Activated CD8-positive, alpha-beta memory T cell treated with anti-CD3 and anti-CD28 coated beads, Interleukin-2, amount 10 ng/mL, durations not matched to agents 7 days and 5 days (primary cell): ENCODE measurements at places on chromosomes 1 and 21.
A peak's percentile ranks its signal among the peaks of the same experiment; 100 is the strongest.

- no peaks in the 10 kb centered on the region for H3K36me3 ChIP-seq
- no peak overlapping the region for H3K27ac ChIP-seq
- no peaks in the 10 kb centered on the region for H3K27me3 ChIP-seq
- no peaks in the 10 kb centered on the region for H3K4me1 ChIP-seq
- no peak overlapping the region for H3K4me3 ChIP-seq
These were observed 61.1 kb downstream of the GFI1 start for GRCh38 chr1:92425617-92426016.

- no peak overlapping the region for H3K4me3 ChIP-seq
- DNase-seq = no peak
- H3K4me1 ChIP-seq = peaks cover 17% of the 10 kb centered on the region
- H3K36me3 ChIP-seq = no peaks in the 10 kb centered on the region
- no peak overlapping the region for H3K27ac ChIP-seq
These were observed 117.6 kb downstream of the PEX14 start for GRCh38 chr1:10592373-10592772.

- peaks cover 30% of the 10 kb centered on the region for H3K4me1 ChIP-seq
- no peak overlapping the region for H3K27ac ChIP-seq
- H3K36me3 ChIP-seq = peaks cover 72% of the 10 kb centered on the region
These were observed 9.8 kb downstream of the LBR start for GRCh38 chr1:225418059-225418458.

GRCh38 chr1:218965821-218966220 lies 207.9 kb upstream of the LYPLAL1 start:
- no peak overlapping the region for H3K27ac ChIP-seq
- H3K36me3 ChIP-seq = no peaks in the 10 kb centered on the region
- DNase-seq = no peak
- H3K4me1 ChIP-seq = no peaks in the 10 kb centered on the region

DNA sequence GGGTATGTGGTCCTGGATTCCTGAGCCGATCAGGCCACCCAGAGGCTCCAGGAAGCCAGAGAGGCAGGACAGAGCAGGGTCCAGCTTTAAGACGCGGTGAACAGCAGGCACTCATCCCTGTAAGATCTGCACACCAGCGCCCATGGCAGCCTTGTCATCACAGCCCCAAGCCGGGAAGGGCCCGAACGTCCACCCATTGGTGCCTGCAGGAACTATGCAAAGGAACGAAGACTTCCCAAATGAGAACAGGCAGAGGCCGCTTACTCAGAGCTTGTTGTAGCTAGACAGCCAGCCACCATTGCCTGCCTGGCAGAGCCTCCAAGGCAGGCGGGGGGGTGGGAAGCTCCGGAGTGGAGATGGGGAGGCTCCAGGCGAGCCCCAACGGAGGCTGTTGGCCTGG lies 12.1 kb upstream of the ARHGEF16 start:
- no peak overlapping the region for H3K27ac ChIP-seq
- H3K4me3 ChIP-seq = no peak overlapping the region
- no peaks in the 10 kb centered on the region for H3K36me3 ChIP-seq
- H3K4me1 ChIP-seq = no peaks in the 10 kb centered on the region
- peaks cover under 1% of the 10 kb centered on the region for H3K27me3 ChIP-seq

GRCh38 chr1:46423574-46424240 lies 29.6 kb downstream of the FAAH start:
- peaks cover 6% of the 10 kb centered on the region for H3K4me1 ChIP-seq
- peaks cover 11% of the 10 kb centered on the region for H3K27me3 ChIP-seq
- no peak overlapping the region for H3K4me3 ChIP-seq
- no peaks in the 10 kb centered on the region for H3K36me3 ChIP-seq

DNA sequence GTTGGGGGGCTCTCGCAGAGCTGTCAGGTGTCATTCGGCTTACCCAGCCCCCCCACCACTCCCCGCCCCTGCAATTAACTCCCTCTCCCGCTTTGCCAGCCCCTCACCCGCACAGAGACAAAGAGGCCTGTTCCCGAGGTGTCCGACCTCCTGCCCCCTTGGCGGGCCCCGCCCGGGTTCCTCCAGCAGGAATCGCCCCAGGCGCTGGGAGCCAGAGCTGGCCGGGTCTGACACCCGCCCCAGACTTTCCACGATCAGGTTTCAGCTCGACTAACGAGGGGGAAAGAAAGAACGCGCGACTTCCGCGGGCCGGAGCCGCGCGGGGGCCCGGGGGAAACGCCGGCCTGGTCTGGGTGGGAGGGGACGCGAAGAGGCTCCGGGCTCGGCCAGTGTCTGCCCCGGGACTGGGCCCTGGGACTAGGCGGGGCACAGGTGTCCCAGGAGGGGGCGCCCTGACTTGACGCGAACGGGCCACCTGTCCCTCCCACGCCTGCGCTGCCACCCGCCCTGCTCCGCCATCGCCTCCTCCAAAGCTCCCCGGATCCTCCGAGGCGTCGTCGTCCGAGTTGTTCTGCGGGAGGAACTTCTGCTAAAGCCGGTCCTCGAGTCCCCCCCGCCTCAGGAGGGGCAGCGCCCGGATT lies 36.4 kb upstream of the HHAT start:
- peaks cover 56% of the 10 kb centered on the region for H3K27me3 ChIP-seq
- peak; percentile 44 for DNase-seq

DNA sequence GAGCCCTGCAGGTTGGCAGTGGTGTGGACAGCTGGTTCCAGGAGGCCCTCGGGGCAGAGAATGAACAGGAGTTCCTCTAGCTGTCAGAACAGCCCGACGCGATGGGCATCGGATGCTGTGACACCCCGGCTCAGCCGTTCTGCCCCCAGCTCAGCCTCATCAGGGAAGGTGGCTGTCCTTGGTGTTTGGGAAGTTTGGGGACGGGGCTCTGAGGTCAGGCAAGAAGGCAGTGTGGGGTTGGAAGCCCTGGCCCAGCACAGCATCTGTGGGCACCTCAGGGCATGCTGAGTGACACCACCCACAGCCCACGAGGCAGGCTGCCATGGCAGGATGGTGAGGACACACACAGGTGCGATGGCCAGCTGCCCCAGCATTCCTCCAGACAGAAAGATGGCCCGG lies 40.9 kb upstream of the CCDC27 start:
- DNase-seq = no peak
- H3K36me3 ChIP-seq = no peaks in the 10 kb centered on the region
- no peak overlapping the region for H3K4me3 ChIP-seq
- no peak overlapping the region for H3K27ac ChIP-seq

DNA sequence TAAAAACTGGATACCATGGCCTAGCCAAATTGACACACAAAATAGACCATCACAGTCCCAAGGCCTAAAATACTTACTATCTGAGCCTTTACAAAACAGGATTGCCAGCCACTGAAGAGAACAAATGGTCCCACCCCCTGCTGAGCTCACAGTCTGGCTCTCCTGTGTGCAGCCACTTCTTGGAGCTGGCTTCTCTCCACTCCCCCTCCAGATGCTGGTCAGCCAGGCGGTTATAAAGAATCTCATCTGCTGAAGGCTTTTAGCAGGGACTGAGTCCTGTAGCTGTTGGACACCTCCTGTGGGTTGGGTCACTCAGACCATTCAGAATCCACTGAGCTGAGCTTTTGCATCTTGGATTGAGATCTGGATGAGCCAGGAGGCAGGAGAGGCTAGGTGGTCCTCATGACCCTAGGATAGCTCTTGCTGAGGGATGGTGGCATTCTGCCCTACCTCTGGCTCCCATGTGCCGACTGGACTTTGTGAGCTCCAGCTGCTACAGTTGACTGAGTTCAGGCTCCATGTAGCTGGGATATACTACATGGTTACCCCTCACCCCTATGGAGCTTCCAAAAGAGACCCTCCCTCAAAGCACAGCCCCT lies 16.1 kb downstream of the OXCT2 start:
- no peak for DNase-seq
- no peak overlapping the region for H3K4me3 ChIP-seq
- peaks cover 26% of the 10 kb centered on the region for H3K36me3 ChIP-seq
- H3K27ac ChIP-seq = no peak overlapping the region
- H3K27me3 ChIP-seq = no peaks in the 10 kb centered on the region

- H3K4me1 ChIP-seq = peaks cover 13% of the 10 kb centered on the region
- peaks cover 3% of the 10 kb centered on the region for H3K36me3 ChIP-seq
- H3K27me3 ChIP-seq = no peaks in the 10 kb centered on the region
- no peak overlapping the region for H3K27ac ChIP-seq
- no peak overlapping the region for H3K4me3 ChIP-seq
These were observed 8.3 kb downstream of the PPFIA4 start for GRCh38 chr1:203034422-203035110.

GRCh38 chr1:117127795-117128194 lies 6.2 kb upstream of the TRIM45 start:
- no peak for DNase-seq
- peaks cover 17% of the 10 kb centered on the region for H3K27me3 ChIP-seq
- no peaks in the 10 kb centered on the region for H3K36me3 ChIP-seq
- no peaks in the 10 kb centered on the region for H3K4me1 ChIP-seq
- H3K27ac ChIP-seq = no peak overlapping the region
- H3K4me3 ChIP-seq = no peak overlapping the region

- H3K36me3 ChIP-seq = no peaks in the 10 kb centered on the region
- H3K27ac ChIP-seq = no peak overlapping the region
- H3K4me1 ChIP-seq = peaks cover 5% of the 10 kb centered on the region
- H3K4me3 ChIP-seq = no peak overlapping the region
- no peak for DNase-seq
These were observed 89.2 kb downstream of the SLC35F3 start for GRCh38 chr1:233993651-233994050.

DNA sequence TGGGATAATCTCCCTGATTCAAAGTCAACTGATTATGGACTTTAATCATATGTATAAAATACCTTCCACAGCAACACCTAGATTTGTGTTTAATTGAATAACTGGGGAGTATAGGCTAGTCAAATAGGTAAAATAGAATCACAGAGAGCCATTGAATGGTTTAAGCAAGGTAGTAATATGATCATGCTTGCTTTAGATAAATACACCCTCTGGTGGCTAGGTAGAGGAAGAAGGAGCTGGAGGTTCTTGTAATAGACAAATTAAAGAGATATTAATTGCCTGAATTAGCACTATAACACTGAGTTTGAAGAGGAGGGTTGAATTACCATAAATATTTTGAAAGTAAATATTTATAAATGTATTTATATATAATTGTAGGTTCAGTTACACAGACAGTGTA lies 40.3 kb downstream of the DIRAS3 start:
- no peaks in the 10 kb centered on the region for H3K27me3 ChIP-seq
- no peaks in the 10 kb centered on the region for H3K4me1 ChIP-seq
- H3K36me3 ChIP-seq = no peaks in the 10 kb centered on the region
- no peak for DNase-seq

DNA sequence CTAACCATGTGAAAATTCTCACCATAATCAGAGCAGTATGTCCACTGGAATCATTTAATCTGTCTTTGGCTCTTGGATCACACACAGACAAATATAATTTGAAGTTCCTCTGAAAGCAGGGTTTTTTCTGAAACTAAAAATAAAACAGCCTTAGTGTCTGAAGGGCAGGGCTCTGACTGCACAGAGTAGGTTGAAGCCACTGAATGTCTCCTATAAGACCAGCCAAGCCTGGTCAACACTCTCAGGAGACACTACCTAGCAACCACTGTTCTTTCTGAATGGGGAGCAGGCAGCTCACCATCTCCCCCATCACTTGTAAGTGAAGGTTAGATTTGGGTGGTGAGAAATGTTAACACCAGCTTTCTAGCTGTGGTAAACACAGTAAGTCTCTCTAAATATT lies 16.1 kb upstream of the TMEM183A start:
- no peaks in the 10 kb centered on the region for H3K36me3 ChIP-seq
- no peak overlapping the region for H3K4me3 ChIP-seq
- H3K27me3 ChIP-seq = peaks cover 71% of the 10 kb centered on the region
- DNase-seq = no peak
- no peak overlapping the region for H3K27ac ChIP-seq
- no peaks in the 10 kb centered on the region for H3K4me1 ChIP-seq

DNA sequence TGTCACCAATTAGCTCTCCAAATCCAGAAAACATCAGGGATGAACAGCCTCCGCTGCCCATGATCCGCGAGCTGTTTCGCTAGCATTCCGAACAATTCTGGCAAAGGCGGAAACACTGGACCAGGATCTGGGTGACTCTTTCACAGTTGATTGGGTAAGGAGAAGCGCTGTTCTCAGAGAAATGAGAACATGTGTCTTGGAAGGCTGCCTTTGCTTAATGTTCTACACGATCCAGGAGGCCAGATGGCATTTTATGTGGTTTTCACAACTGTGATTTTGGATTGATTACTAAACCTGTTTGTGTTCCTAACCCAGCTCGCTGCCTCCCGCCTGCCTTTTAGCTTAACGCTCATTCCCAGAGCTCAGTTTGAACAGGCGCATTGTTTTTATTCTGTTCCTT lies 144.0 kb downstream of the KIF26B start:
- H3K27me3 ChIP-seq = no peaks in the 10 kb centered on the region
- DNase-seq = no peak
- no peaks in the 10 kb centered on the region for H3K36me3 ChIP-seq
- no peak overlapping the region for H3K27ac ChIP-seq
- no peak overlapping the region for H3K4me3 ChIP-seq

DNA sequence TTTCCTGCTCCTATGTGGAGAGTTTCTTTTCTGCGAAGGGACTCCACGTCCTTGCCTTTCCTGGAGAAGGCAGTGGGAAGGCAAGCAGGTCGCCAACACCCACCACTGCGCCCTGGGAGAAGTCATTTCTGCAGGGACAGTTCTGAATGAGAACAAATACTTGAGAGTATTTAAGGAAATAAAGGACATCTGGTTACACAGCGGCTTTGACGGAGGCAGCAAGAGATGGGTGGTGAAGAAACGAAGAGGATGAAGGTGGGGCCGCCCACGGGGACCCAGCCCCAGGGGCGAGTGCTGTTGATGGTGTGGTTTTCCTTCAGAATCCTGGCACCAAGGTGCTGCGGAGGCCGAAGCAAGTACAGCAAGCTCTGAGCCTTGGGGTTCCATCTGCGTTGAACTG lies 75.5 kb downstream of the PSMG1 start:
- no peak overlapping the region for H3K27ac ChIP-seq
- DNase-seq = peak; percentile 9
- H3K4me3 ChIP-seq = no peak overlapping the region
- H3K36me3 ChIP-seq = no peaks in the 10 kb centered on the region
- no peaks in the 10 kb centered on the region for H3K4me1 ChIP-seq

DNA sequence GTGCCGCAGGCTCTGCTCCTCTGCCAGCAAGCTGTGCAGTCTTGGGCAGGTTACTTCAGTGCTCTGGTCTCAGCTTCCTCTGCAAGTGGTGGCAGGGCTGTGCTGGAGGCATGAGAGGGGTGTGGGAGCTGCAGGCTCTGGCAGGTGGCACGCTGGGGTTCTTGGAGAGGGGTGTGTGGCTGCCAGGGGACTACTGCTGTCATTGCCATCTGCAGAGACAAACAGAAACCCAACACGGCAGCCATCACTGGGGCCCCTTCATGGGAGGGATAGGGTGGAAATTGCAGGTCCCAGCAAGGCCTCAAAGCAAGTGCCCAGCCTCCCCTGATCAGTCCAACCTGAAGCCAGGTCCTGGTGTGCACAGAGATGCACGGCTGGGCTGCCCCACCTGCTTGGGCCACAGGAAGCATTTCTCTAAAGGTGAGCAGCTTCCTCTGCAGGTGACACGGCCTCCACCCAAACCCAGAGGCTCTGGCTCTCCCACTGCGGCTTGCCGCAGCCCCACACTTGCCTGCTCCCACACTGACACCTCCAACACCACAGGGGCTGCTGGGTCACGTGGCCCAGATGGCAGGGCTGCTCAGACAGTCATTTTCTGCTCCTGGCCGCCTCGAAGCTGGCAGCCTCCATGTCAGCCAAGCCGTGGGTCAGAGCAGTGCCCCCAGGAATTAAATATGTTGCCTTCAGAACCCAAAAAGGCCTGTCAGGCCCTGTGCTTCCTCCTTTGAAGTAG lies 4.1 kb upstream of the COL6A2 start:
- H3K4me1 ChIP-seq = peaks cover 7% of the 10 kb centered on the region
- DNase-seq = peak; percentile 45
- peaks cover 9% of the 10 kb centered on the region for H3K27me3 ChIP-seq
